ENCODE measurements at places on chromosomes 16 and 17. TPM values are rescaled to one million over a fixed set of nuclear protein-coding genes. Genes with fewer than 3 reads are reported as not detected.
A peak's percentile ranks its signal among the peaks of the same experiment; 100 is the strongest.

DNA sequence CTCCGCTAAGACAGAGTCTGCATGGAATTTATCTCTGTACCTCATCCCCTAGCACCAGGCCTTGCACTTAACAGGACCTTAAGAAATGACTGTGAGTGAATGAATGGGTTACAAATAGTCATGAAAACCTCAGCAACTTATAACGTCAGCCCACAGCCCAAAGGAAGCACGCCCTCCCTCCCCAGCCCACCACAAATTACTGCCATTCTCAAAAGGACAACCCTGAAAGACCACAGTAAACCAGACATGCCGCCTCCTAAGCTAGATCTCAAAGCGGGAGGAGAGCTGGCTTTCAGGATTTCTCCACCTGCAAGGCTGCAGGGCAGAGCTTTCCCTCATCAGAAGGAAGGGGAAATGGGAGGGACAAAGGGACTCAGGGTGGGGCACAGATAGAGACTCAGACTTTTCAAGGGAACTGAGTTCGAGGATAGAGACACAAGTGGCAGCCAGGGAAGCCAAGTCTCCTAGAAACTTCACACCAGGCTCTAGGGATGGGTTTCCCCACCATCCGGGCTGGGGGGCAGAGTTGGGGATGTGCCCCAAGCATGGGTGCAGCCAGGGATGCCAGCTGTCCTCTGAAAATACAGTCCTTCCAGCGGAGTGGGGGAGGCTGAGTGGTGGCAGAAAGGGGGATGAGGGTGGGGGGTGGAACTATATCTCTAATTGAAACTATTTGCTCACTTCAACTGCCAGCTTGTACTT lies 56.7 kb downstream of the PLXDC1 start:
- ATAC-seq, result no peak

GRCh38 chr17:8991514-8992285 lies 26.2 kb upstream of the PIK3R5 start:
- ATAC-seq, result peak; percentile 63

DNA sequence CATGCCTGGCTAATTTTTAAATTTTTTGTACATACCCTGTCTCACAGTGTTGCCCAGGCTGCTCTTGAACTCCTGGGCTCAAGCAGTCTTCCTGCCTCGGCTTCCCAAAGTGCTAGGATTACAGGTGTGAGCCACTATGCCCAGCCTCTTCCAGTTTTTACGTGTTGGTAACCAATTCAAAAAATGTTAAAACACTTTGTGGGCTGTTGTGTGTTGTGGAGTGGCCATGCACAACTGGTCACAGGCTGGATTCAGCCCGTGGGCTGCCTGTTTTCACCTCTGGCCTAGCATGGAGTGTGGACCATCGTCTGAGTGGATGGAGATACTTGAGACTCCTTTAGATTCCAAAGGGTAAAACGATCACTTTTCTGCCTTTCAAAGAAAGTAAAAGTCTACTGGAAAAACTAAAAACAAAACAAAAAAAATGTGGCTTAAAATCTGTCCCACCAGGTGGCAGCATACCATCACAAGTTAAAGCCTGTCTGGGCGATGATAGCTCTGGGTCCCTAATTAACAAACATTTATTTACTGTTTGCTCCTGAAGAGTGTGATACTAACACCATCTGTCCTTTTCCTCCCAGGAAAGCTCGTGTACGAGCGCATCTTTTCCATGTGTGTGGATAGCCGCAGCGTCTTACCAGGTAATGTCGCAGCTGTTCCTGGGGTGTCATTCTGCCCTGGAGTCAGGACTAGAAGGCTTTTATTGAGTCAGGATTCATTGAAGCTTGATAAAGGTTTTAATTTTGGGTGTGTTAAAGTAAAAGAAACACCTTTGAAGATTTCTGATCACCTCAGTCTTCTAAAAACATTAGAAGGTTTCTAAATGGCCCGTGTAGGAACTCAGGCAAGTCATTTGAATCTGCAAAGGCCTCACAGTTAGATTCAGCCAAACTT lies 45.8 kb downstream of the VPS35L start:
- peak; percentile 19 for ATAC-seq

DNA sequence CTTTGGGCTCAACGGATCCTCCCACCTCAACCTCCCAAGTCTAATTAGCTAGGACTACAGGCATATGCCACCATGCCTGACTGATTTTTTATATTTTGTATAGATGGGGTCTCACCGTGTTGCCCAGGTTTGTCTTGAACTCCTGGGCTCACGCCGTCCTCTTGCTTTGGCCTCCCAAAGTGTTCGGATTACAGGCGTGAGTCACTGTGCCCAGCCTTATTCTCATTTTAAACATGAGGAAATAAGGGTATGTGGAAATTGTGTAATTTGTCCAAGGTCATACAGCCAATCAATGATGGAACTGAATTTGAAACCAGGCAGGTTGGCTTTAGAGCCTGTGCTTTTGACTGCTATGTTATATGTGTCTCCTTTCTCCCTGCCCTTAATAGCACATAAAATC lies 27.4 kb upstream of the AQP8 start:
- ATAC-seq, result no peak

DNA sequence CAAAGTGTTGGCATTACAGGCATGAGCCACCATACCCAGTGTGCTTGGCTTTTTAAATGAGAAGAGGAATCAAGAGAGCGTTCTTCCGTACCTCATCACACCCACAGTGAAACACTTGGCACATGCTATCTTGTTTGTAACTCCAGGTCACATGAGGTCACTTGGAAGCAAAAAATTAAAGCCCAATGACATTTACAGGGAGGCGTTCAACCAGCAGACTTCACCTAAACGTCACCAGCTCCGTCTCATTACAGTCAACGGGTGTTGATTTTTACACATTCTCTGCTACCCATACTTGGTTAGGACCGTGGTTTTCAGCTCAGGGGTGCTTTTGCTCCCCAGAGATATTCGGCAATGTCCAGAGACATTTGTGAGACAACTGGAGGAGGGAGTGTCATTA lies 127.0 kb downstream of the XYLT1 start:
- no peak for ATAC-seq

DNA sequence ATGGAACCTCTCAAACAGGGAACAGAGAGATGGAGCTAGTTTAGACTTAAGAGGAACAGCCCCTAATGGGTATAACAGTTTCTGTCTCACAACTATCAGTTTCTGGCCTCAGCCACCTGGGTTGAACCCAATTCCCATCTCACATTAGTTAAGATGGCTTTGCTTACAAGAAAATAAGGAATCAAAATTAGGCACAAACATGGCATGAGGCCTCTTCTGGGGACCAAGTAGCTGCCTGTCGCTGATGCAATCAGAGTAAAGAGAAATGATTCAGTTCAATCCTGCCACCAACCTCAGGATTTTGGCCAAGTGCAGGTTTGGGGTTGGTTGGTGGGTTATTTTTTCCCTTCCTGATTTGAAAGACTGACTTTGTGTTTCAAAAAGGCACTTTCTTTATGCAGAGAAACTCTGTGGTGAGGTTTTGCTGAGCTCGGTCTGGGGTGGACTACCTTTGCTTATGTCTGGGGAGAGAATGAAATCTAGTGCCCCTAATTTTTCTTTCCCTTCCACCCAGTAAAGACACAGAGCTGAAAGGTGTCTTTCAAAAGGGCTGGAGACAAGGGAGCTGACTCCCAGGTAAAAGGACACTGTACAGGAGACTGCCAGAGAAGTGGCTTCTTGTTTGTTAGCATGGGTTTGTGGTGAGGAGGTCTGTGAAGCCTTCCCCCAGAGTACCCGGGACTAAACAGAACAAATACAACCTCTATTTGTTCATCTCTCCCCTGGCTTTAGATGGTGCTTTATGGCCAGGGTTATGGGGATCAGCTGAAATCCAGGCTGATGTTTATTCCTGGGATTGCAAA lies 44.8 kb upstream of the NFAT5 start:
- ATAC-seq, result no peak

GRCh38 chr17:64172510-64172909 lies 42.6 kb upstream of the ERN1 start:
- ATAC-seq, result no peak

- peak; percentile 67 for ATAC-seq
These were observed 2.0 kb downstream of the PPP1R9B start for GRCh38 chr17:50148226-50149090.

- no peak for ATAC-seq
These were observed 411.3 kb downstream of the SNX29 start for GRCh38 chr16:12387786-12388185.

DNA sequence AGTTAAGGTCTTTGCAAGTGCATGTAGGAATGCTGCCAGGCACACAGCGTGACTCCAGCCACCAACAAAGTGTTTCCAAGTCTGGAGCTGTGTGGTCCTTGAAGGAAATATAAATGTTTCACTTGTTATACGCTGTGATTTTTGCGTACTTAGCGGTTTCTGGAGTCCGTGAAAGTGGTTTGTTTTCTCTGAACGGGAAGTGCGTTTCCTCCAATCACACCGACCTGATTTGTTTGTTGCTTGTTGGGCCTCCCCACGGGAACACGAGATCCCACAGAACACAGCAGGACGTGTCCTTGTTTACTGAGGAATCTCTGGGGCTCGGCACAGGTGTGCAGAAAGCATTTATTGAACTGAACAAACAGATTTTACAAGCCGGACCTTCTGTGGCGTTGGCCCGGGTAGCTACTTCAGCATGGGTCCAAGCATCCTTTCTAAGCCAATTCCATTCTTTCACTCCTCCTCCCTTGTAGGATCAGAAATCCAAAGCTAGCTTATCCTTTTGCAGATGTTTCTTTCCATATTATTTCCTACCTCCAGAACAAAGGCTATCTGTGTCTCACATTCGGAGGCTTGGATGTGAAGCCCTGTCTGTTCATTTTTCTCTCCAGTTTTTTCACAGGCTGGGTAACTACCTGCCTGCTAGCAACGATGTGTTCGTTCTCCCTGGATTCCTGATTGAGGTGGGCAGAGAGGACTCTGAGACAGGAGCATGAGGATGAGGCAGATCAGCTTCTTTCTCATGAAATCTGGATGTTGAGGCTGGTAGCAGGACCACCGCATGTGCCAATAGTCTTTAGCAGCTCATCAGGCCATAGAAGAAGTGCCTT lies 44.6 kb downstream of the ABAT start:
- no peak for ATAC-seq

The CCT6B gene
- total RNA-seq, result 0.96 TPM

The FBXW10 gene
- total RNA-seq, result 0.16 TPM

The HOXB8 gene
- total RNA-seq, result not detected
